ENCODE measurements at places on chromosomes 3 and 15. TPM values are rescaled to one million over a fixed set of nuclear protein-coding genes. Genes with fewer than 3 reads are reported as not detected.

Gene NOX5
- total RNA-seq = 0.23 TPM

Gene TMEM207
- not detected for total RNA-seq

Gene TMEM266
- total RNA-seq = 12.5 TPM

Gene SNURF
- 67.6 TPM for total RNA-seq

Gene CPEB1
- 10.8 TPM for total RNA-seq

Gene B3GNT5
- 22.6 TPM for total RNA-seq

Gene SNTN
- 2.3 TPM for total RNA-seq

Gene MRAS
- 80.5 TPM for total RNA-seq

Gene GPR171
- not detected for total RNA-seq

Gene CYP1A2
- total RNA-seq = not detected

Gene CHST14
- 1.8 TPM for total RNA-seq

Gene SPINK8
- total RNA-seq = not detected

Gene SLC28A2
- not detected for total RNA-seq

Gene SEMA3G
- 4.4 TPM for total RNA-seq

Gene SAMMSON
- total RNA-seq = 0.23 TPM

Gene GREM1
- under 0.01 TPM for total RNA-seq
